ENCODE measurements at places on chromosomes 12 and 14.

DNA sequence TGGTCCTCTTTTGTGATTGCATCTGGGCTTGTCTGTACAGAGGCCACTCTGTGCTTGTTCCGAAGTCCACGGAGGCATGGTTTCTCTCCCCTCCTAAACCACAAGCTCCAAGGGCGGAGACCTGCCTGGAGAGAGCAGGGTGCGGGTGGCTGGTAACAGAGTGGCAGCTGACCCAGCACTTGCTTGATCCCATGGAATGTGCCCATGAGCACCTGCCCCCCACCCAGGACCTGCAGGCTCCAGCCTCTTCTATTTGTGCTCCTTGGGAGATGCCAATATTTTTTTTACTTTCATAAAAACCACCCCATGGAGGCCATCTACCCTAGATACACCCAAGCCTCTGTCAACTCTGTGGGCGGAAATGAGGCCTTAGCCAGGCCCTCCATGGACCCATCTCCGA, 104.7 kb downstream of the PRMT8 start:
- DNase-seq = no peak

DNA sequence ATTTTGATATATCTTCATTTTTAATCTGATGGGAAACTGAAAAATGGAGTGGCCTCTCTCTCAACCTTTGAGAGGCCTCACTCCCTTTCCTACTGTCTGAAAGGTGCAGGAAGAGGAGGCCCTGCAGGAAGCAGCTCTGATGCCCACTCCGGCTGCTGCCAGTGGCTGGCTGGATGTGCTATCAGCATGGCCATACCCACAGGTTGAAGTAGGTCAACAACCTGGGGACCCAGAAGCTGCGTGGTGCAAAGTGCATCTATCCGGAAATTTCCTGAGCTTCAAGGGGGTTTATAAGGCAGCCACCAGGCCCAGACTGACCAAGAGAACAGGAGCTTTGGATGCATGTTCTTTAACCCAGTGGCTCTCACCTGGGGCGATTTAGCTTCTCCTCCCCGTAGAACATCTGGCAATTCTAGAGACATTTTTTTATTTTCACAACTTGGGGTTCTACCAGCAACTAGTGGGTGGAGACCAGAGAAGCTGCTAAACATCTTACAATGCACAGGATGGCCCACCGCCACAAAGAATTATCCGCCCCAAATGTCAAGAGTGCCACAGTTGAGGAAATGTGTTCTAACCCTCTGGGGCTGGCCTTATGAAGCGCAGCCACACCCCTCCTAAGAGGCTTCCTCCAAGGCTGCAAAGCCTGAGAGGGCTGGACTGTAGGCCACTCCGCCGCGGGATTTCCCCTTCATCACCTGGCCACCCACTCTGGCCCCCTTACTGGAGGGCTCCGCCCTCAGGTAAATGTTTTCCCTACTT, 8.2 kb upstream of the BATF start:
- no peak for DNase-seq

DNA sequence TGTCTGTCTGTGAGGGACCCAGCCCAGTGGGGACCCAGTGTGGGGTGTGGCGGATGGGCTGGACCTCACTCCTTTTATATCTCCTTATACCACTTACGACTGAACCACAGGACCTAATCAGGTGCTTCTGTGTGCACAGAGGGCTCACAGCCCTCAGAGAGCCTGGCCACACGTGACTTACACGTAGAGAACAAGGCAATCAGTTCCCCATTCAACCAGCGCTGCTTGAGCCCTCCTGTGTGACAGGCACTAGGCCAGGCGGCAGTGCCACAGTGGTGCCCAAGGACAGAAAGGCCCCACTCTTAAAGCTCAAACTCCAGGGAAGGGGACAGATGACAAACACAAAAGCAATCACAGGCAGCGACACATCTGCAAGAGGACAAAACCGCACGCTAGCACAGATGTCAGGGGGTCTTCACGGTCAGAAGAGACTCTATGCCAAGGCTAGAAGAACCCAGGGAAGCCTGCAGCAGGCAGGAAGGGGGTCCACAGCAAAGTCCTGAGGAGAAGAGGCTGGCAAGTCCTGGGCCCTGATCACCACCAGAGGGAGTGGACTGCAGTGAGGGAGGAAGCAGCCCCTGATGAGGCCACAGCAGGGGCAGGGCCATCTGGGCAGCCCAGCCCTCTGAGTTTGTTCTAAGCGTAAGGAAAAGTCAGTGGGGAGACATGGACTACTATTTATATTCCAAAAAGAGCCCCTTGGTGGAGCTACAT, 39.3 kb downstream of the SETD3 start:
- DNase-seq = no peak

GRCh38 chr14:35122696-35123387, 490 bp downstream of the PRORP start:
- no peak for DNase-seq

GRCh38 chr12:117437516-117438255, 76.3 kb upstream of the NOS1 start:
- DNase-seq = peak; percentile 30

DNA sequence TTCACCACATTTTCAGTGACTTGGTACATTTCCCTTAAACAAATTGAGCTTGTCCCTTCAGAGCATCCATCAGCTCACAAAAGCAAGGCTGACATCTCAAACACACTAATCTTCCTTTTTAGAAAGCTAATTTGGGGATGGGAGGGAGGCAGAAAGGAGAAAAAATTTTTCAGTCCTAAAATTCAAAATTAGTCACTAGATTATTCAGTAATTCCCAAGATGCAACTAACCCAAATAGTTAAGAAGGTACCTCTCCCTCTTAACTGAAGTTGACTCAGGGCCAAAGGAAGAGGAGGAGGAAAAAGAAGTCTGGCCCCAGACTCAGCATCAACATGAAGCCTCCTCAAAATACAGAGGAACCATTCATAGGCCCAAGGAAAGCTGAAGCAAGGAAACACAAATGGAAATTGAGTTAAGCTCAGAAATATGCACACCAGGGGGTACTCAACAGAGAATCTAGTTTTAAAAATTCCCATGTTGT, 21.7 kb downstream of the CBX5 start:
- no peak for DNase-seq

DNA sequence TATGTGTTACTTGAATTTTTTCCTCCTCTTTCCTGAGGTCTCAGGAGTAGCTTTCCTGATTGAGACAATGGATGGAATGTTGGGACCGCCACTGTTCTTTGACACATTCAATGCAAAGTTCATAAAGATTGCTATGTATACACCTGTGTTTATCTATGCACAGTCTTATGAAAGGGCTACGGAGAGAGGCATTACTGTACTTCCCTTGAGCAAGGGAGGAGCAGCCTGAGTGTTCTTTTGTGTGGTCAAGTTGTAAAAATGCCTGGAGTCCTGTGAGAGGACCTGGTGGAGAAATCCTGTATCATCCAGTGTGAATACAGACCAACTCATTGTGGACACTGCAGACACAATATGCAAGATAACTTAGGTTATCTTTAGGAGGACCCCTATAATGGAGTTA, 1.2 kb downstream of the SRGAP1 start:
- DNase-seq = no peak

DNA sequence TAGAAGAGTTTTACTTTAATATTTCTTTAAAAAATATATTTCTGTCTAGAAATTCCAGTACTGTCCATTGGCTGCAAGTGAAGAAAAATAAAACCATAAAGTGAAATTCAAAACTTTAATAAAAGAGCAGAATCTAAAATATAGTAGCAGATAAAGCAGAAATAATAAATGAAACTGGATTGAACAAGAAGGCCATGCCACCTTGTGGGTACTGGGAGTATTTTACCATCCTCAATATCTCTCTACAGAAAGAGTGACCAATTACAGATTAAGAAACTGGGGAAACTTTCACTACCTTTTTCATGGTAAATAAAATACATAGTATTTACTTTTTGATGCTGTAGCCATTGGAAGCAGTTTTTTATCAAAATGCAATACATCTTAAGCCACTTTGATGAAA, 220.5 kb downstream of the BCAT1 start:
- no peak for DNase-seq

DNA sequence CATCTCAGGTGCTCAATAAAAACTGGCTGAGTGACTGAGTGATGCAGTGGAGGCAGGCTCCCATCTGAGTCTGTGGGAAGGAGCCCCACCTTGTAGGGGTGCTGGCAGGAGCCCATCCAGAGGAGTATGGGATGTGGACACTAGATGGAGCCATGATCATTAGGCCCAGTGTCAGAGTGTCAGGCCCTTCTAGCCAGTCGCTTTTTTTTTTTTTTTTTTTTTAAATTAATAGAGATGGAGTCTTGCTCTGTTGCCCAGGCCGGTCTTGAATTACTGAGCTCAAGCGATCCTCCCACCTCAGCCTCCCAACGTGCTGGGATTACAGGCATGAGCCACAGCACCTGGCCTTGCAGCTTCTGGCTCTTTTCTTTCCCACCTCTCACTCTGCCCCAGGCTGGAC, 11.5 kb downstream of the RITA1 start:
- DNase-seq = peak; percentile 69

GRCh38 chr14:61889914-61890351, 127.7 kb downstream of the SNAPC1 start:
- no peak for DNase-seq

- no peak for DNase-seq
These were observed 267.2 kb upstream of the BTG1 start for GRCh38 chr12:92412856-92413255.

GRCh38 chr14:67413806-67414769, 2.1 kb upstream of the PLEK2 start:
- DNase-seq = no peak

GRCh38 chr12:50467439-50467838, 37.3 kb upstream of the DIP2B start:
- no peak for DNase-seq

GRCh38 chr12:62724947-62725451, 210.0 kb downstream of the PPM1H start:
- DNase-seq = no peak

DNA sequence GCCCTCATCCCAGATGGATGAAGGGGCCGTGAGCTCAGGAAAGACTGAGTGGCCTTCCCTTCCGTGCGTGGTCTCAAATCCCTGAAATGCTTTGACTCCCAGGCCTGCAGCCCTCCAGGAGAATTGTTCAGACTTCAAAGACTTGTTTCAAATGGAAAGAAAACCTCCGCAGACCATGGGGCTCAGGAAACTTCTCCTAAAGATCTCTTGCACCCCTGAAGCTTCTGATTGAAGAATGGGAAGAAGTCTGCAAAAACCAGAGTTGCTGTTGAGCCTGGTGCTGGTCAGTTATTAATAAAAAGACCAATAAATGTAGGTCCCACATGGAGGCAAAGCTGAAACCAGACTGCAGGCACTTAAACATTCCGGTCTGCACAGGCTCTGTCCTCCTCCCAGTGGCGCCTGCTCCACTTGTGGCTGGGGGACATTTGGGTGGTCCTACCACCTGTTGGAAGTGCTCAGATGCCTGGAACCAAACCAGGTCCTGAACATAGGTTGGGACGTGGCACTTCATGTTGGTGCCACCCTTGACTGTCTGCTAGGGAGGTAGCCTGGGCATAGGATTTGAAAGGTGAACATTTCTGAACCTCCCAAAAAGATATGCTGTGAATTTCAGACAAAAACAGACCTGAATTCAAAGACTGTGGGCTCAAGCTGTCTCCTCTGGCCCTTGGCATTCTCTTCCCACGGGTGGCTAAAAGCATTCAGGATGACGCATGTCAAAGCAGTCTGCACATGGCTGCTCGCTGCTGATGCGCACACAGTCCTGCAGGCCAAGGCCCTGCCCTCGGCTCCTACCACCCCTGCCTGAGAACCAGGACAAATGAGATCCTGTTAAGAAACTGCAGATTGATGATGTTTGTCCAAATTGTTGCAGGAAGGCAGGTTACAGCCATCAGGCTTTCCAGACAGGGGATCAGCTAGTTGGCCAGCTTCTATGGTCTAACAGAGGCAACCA, 36.2 kb upstream of the MEG3 start:
- peak; percentile 27 for DNase-seq

DNA sequence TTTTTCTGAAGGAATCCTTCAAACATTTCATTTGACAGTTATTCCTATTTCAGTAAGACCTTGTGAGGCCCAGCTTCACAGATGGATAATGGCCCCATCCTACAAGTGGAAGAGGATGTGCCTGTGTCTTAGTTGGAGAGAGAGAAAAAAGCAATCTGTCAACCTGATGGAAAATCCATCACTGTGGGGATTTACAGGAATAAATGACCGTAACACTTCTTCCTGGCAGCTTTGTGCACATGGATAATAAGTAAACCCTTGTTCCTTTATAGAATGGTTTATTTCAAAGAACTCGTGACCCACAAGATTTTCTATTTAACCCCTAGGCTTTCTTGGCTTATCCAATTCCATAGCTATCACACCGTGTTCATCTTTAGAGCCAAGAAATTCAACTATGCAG, 121.4 kb upstream of the PCED1B start:
- no peak for DNase-seq

- DNase-seq = no peak
These were observed 16.9 kb upstream of the FAM222A start for GRCh38 chr12:109696485-109697269.

DNA sequence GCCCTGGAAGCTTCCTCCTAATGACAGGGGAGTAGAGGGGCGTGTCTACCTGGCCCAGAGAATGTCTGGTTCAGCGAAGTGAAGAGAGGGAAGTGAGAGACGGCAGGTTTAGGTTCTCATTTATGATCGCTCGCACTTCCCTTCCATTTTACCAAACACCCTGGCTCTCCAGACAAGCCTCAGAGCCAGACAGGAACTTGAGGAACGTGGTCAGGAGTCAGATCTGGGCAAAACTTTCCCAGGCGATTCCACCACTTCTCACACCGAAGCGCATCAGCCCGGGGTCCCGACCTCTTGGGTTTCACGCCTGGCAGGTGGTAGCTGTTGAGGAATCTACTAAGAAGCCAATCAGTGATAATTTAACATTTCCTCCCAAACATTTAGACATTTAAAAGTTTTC, 21.3 kb downstream of the ACTN1 start:
- DNase-seq = no peak

GRCh38 chr14:105629886-105630215, 103.5 kb downstream of the TMEM121 start:
- no peak for DNase-seq

DNA sequence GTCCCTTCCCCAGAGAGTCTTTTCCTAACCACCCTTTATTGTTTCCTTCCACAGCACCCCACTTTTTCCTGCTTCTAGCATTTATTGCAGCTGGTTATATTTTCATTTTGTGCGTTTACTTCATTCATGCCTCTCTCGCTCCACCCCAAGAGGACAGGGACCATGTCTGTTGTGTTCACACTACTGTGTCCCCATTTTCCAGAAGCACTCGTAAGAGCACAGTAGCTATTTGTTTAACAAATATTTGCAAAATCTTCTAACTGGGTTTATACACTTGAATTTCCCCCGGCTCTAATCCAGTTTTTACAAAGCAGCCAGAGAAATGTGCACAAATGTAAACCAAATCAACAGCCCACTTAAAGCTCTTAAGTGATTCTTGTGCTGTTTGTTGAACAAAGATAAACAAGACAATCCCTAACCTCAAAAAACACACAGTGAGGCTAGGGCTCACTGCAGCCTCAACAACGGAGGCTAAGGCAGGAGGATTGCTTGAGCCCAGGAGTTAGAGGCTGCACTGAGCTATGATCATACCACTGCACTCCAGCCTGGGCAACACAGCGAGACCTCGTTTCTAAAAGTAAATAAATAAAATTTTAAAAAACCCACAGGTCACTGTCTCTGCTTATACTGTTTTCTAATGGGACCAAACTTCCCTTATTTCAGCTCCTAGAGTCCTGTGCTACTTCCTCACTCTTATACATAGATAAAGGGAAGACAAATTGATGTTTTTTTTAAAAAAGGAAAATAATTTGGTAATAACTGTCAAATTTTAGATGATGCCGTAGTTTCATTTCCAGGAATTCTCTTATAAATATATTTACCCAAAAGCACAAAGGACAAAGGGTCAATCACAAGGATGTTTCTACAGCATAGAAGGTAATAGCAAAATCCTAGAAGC, 6.6 kb upstream of the ABCD4 start:
- DNase-seq = no peak

GRCh38 chr12:109542014-109542413, 31.3 kb downstream of the MMAB start:
- DNase-seq = no peak

Measured in left hindlimb (tissue), 1 donor.